ENCODE measurements at places on chromosomes 2 and 18. TPM values are rescaled to one million over a fixed set of nuclear protein-coding genes. Genes with fewer than 3 reads are reported as not detected.

DNA sequence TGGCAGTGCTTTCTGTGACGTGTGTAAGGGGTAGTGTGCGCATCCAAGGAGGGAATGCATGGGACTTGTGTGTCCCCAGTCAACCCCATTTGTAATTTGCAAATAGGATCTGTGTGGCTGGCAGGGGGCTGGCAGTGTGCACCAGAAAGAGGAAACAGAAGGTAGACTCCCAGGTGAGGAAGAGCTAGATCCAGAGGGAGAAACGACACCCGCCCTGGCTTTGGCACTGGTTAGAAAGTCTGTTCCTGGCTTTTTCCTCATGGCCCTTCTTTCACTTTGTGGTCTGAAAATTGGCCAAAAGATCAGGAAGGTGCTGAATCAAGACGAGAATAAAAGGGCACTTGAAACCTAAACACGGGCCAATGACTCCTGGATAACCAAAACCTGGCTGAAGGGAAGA, 33.3 kb downstream of the PRKCE start:
- no peak for DNase-seq

The PIEZO2 gene
- 1.1 TPM for polyA plus RNA-seq

DNA sequence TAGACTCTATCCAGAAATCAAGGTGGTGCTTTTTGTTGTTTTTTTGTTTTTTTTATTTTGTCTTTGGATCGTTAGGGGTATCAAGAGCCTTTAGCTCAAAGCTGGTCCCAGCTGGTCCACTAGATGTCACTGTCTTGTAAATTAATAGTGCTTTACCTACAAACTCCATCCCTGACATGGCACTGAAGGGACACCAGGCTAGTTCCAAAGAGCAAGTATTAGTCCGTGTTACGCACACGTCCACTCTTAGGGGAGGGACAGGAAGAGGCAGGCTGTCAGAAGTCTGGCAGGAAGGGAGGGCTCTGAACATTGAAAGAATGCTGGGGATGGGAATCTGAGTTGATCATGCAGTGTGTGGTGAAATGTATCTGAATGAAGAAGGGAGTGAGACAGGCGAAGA, 85.9 kb upstream of the CCBE1 start:
- DNase-seq: peak; percentile 38

DNA sequence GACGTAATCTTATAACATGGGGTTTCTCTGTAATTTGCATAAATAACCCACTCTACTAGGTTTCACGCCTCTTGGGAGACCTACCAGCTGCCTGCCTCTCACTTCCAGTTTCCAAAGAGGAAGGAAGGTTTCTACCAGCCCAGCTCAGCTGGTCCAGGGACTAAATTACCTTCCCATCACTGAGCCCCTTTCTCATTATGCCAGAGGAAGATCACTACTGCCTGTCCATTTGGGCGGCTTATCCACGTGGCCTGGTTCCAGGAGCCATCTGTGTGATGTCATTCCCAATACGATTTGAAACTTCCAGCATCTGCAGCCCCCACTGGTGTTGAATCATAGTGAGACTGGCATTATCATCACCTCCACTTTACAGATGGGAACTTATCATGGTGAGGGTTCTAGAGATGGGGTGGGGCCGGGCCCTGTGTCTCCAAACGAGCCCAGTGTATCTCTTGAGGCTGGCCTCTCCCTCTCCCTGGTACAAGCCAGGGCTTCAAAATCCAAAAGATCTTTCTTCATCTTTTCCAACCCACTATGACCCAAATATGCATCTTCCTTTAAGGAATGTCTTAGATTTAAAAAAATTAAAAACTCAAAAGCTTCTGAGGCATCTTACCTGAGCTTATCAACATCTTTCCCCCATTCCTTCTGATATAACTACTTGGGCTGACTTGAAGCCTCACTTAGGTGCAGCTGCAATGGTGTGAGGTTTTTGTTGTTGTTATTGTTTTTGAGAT, 140.8 kb downstream of the DDX1 start:
- DNase-seq: no peak

DNA sequence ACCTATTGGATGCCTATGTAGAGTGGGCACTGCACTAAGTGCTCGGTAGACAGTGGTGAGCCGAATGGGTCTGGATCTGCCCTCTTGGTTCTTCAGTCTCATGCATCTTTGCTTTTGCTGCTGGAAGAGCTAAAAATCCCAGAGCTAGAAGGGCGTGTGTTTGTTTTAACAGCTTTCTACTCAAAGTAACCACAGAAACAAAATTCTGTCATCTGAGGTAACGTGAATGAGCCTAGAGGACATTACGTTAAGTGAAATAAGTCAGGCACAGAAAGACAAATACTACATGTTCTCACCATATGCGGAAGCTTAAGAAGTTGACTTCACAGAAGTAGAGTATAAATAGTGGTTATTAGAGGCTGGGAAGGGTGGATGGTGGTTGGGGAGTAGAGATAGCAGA, 119.8 kb downstream of the PLB1 start:
- DNase-seq: no peak

The SEPTIN2 gene
- polyA plus RNA-seq: 187 TPM

DNA sequence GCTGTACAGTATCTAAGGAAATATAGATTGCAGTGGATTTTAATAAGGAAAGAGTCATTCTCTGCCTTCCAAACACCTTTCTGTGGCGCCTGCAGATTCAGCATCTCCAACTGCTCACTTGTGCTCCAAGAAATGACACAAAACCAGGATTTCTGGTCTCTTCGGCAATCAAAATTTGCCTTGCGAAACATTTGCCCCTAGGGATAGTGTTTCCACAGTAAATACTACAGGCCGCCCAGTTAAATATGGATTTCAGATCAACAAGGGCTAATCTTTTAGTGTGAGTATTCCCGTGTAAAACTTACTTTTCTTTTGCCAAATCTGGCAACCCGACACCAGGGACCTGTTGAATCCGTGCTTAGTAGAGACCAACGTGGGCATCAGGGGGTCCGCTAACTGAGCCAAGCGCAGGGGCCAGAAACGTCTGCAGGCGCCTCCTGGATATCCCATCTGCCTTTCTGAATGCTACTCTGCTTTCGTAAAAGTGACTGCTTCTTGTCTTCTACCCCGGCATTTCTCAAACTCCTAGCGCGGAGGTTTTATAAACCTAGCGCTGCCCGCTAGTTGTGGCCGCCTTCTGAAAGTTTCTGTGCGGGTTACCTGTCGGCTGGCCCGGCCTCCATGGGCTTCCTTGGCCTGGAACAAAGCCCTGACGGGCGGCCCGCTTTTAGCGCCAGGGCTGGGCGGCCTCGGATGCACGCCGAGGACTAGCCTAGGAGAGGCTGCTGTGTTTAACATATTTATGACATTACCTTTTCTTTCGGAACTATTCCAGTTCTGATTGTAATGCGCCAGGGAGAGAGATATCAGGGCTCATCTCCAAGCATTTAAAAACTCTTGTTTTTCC, 2.5 kb downstream of the CYP1B1 start:
- DNase-seq: no peak

The NXPH2 gene
- 2.2 TPM for polyA plus RNA-seq
